Stimulated activated CD4-positive, alpha-beta T cell treated with anti-CD3 and anti-CD28 coated beads, Interleukin-1b, Interleukin-23, amount 100 ng/mL, for 4 hours (primary cell): ENCODE measurements at places on chromosomes 12 and 14.

DNA sequence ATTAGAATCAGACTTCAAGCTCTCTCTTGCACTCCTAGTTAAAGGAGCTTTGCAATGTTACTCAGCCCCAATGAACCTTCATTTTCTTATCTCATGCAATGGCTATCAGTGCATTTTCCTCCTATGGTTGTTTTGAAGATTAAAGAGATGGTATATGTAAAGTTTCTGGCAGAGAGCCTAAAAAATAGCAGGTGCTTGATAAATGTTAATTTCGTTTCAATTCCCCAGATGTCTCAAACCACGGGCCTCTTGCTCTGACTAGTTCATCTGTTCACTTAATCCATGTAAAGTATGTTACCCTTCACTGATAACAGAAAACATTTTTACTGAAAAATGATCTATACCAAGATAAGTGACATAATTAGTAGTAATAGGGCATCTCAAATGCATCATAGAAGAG, 735.4 kb upstream of the USP15 start:
- DNase-seq: no peak

- no peak for DNase-seq
Observed at GRCh38 chr12:98422812-98423211, 92.6 kb upstream of the TMPO start.

DNA sequence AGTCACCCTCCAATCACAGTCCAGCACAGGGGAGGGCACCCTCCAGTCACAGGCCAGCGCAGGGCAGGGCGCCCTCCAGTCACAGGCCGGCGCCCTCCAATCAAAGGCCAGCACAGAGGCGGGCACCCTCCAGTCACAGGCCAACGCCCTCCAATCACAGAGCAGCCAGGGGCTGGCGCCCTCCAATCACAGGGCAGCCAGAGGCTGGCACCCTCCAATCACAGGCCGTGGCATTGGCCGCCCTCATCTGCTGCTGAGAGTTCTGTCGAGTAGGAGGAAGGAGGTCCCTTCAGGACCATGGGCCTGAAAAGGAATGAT, 26.6 kb downstream of the DDX51 start:
- DNase-seq: no peak

DNA sequence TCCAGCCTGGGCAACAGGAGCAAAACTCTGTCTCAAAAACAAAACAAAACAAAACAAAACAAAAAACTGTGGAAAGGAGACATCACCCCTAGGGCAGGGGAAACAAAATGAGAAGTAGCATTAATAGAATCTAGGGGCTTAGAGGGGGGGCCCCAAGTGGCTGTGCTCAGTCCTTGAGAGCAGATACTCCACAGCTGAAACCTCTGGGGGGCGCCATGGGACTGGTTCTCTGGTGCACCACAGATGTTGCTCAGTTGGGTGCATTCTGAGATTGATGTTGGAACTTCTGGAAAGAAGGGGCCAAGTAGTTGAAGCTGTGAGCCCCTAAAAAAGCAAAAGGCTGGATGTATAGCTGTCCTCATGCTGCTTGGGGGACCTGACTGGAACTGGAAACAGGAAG, 11.8 kb upstream of the SYNE2 start:
- peak; percentile 23 for DNase-seq
